NCI-H146 (cell line): ENCODE measurements at places on chromosomes 6 and 20.

DNA sequence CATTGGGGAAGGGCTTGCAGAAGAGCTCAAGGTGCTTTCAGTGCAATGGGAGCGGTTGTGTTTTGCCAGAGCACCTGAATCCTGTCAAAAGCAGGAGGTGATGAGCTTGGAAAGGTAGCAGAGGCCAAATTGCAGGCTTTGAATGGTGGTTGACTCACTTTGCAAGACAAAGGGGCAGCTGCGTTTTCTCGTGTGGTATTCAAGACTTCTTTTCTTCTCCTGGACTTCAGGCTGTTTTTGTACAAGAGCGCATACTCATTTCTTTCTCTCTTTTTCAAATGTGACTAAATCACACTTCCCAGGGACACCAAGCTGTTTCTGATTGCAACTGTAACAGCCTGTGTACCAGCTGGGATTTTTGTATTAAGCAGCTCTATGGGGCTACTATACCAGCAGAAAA lies 32.3 kb downstream of the GHRH start:
- peak; percentile 80 for DNase-seq

- DNase-seq = no peak
Measured at GRCh38 chr6:68709882-68710281, 74.8 kb downstream of the ADGRB3 start.

GRCh38 chr20:17845701-17846475 lies 122.7 kb downstream of the SNX5 start:
- no peak for DNase-seq

DNA sequence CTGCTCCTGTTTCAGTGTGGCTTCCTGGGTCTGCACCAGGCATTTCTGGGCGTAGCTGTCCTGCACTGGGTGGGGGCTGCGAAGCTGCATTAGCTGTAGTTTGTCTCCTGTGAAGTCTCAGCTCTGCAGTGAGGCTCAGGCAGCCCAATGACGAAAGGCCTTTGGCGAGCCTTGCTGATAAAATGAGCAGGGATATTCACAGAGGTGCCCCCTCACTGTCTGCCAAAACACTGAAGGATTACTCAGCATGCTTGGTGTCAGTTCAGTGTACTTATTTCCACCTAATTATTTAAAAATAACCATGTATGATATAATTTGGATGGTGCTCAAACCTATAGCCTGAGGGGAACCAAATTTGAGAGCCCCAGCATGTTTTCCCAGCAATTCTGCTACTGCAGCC lies 73.5 kb downstream of the ECT2L start:
- no peak for DNase-seq

- no peak for DNase-seq
Measured at GRCh38 chr20:4919047-4919704, 82.1 kb downstream of the SLC23A2 start.

- DNase-seq = no peak
Measured at GRCh38 chr20:21173485-21173884, 47.6 kb downstream of the KIZ start.

DNA sequence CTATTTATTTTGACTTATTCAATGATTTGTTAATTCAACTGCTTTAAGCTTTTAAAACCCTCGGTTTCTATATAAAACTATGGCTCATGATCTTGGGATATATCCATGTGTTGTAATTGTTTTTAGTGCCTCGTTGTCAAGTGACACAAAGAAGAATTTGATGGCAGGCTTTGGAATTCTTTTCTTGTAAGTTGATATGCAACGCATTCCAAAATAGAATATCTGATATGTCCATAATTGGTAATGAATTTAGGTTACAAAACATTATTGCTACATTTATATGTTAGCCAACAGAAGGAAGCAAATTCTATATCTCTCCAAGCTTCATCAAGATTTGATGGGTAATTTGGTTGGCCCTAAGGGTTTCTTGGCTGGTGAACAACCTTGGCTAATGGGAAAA lies 220.4 kb upstream of the RIMS1 start:
- no peak for DNase-seq

- DNase-seq = no peak
Measured at GRCh38 chr6:145015739-145016558, 719.4 kb downstream of the EPM2A start.

GRCh38 chr6:15672291-15672690 lies 9.5 kb upstream of the DTNBP1 start:
- no peak for DNase-seq

DNA sequence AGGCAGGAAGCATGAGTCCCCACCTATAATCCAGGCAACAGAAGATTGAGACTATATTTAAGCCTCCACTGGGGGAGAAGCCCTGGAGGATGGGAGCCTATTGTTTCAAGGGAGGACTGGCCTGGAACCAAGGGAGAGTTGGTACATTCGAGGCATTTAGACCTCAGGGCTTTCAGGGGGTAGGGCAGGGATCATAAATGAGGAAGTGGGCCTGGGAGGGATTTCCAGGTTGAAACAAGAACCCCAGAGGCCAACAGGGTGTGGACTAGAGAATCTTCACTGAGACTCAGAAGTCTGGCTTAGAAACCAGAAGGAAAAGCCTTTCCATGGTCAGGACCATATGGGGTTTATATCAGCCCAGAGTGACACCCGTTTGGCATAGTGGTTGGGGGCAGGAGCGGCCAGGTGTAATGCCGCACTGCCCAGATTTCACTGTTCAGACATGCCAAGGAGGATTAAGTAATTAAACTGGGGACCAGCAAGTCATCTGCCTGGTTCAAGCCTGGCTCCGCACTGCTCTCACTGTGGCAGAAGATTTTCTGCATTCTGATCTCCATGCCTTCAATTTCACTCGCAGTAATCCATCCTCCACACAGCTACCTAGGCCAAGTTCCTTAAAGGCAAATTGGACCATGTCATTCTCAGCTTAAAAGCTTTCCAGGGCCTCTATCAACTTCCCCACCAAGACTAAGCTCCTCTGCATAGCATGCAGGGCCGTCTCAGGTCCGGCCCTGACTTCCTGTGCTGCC lies 17.8 kb downstream of the LRFN2 start:
- DNase-seq = no peak

DNA sequence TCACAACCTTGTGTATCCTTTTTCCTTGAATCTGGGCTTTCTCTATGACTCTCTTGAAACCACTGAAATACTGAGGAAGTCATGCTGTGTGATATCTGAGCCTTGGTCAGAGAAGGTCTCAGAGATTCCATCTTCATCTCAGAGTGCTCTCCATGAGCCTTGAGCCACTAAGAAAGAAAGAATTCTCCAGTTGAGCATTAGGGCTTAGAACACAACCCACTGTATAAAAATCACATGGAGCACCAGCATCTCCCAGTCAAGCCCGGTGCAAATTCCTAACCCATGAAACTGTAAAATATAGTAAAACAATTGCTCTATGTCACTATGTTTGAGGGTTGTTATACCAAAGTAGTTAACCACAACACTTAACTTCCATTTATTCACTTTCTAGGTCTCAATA lies 181.4 kb downstream of the MOXD1 start:
- DNase-seq = peak; percentile 34

- DNase-seq = peak; percentile 13
Measured at GRCh38 chr6:20850686-20851416, 316.6 kb downstream of the CDKAL1 start.

GRCh38 chr20:46446851-46447250 lies 40.4 kb upstream of the ELMO2 start:
- no peak for DNase-seq

DNA sequence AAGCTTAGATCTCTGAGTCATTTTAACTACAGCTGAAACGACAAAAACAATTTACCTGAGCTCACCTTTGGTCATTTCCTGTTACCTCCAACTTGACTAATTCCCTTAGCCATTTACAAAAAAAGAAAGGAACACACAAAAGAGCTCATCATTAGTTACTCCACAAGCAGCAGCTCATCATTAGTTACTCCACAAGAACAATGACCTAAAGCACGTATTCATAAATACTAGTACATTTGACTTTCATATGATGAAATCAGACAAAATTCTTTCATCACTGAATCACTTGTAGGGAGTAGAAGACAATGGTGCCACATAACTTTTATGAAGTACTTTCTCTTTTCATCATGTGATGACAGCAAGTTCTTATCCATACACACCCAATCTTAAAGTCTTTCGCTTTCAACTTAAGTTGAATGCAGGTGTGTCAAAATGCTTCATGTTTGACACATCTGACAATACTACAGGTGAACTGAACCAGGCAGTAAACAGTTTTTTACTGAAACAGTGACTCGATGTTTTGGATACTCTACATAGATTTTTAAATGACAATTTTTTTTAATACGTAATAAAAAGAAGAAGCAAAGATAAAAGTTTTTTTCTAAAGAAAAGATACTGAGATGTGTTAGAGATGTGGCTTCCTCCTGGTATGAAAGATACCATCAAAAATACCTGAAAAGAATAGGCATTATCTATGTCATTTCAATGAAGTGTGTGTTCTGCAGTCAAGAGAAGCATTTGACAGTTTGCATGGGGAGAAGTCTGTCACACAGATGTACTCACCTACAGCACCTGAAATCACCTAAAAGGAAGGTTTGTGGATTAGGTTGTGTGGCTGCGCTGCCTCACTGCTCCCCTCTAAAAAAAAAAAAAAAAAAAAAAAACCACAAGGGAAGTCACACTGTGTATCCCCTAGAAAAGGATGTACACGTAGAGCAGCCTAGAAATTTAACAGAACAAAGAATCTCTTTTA lies 109.1 kb downstream of the PRDM1 start:
- DNase-seq = no peak

GRCh38 chr20:37438464-37439222 lies 82.4 kb upstream of the NNAT start:
- no peak for DNase-seq
